ENCODE measurements at places on chromosomes 2 and 18.
A peak's percentile ranks its signal among the peaks of the same experiment; 100 is the strongest.

DNA sequence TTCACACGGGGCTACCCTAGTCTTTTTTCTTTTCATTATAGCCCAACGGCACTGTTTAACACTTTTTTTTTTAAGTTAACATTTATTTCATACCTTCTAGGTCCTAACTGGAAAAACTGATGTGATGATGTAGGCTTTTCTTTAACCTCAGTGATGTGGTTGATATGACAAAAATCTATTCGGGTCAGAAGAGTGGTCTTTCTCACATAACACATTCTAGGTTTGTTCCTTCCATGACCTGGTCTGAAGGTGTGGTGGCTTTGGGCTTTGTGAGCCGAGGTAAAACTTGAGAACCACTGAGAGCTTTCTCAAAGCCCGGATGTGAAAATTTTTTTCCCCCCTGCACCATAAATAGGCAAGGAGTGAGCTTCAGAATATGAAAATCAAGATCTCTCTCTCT, 44.2 kb downstream of the GPD2 start:
- DNase-seq = no peak

DNA sequence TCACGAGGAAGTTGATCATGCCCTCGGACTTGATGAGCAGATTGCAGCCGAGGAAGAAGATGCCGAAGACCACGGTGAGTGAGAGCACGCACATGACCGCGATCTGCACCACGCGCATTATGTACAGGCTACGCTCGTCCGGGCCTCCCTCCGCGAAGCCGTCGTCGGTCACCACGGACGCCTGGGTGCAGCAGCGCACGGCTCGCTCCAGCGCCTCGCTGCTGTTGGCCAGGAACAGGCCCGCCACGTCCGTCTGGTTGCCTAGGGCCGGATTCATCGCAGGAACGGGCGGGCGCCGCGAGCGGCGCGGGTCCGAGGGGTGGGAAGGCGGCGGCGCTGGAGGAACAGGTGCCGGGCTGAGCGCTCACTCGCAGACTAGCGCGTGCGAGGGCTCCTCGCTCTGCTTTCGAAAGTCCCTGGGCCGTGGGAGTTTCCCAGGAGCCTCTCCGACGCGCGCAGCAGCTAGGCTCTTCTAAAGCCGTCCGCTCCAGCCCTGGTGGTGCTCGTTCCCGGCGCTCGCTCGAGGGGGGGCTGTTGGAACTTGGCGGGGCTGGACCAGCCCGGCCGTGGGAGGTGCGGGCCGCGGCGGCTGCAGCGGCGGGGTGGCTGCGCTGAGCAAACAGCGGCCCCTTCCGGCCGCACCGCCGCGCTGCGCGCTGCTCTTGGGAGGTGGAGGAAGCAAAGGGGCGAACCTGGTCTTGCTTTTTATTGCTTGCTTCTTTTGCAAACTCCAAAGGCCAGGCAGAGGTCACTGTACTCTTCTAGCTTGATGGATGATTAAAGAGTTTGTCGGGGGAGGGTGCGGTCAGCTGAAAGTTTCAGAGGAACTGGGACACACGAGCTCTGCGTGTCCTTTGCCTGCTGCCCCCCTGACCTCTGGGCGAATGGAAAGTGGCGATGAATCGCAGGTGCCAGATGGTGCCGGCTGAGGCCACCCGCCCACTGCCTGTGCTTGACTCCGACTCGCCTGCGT, at the start of gene RPRM:
Gene RPRM (minus strand): TSS at position 474 of the 973 bp plus-strand sequence. CDS start 197 bp downstream, at position 277.
- no peak for DNase-seq

DNA sequence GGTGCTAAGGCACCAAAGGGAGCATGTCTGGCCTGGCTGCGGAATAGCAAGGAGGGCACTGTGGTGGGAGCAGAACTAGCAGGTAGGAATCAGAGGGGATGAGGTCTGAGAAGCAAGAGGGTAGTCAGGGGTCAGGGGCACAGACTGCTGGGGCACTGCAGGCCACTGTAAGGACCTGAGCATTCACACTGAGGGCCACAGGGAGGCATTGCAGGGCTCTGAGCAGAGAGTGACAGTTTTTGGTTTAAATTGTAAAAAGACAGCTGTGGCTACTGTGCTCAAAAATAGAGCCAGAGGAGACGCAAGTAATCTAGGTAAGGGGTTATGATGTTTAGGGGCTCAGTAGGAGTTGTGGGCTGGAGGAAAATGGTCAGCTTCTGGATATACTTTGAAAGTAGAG, 41.5 kb downstream of the ARHGAP25 start:
- DNase-seq = no peak

DNA sequence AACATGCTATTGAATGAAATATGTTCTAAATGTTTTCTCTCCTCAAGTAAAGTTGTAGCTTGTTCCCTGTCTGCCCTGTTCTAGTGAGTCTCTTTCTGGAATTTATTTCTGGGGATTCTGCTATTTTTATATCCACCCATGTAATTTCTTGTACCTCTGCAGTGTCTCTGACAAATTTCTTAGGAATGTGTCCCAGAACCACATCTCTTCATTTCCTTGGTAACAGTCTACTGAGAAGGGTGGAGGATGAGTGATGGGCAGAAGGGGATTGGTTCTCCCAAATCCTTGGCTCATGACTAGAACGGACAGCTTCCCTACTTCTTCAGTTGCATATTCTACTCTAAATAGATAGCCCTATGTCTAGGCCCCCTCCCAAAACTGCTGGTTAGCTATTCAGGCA, 490.6 kb upstream of the LINC00305 start:
- peak; percentile 54 for DNase-seq

DNA sequence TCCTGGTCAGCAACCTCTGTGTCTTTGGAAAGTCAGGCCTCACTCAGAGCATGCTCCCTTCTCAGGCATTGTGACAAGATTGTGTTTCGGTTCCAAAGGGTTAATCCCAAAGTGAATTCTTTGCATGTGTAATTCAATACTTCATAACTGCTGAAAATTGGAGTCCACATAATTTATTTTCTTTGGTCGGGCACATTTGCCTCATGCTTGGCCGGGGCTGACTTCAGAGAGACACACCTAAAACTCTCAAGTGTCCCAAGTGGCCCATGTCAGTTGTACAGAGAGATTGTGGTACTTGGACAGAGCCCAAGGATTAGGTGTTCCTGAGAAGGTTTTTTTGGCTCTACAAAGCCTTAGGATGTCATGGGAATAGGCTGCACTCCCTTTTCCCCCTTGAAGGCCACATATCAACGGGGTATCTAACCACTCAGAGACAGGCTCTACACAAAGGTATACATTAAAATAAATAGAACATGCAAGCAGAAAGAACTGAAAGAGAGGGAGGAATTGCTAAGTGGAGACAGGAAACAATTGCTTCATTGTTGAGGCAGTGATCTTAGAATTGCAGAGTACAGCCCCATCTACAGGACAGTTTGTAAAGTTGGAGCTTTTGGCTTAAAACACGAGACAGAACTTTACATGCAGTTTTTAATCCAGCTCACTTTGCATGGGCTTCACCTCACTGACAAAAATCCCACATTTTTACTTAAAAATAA, 1232.3 kb upstream of the ZEB2 start:
- peak; percentile 58 for DNase-seq
